ENCODE measurements at places on chromosomes 7 and 10.

DNA sequence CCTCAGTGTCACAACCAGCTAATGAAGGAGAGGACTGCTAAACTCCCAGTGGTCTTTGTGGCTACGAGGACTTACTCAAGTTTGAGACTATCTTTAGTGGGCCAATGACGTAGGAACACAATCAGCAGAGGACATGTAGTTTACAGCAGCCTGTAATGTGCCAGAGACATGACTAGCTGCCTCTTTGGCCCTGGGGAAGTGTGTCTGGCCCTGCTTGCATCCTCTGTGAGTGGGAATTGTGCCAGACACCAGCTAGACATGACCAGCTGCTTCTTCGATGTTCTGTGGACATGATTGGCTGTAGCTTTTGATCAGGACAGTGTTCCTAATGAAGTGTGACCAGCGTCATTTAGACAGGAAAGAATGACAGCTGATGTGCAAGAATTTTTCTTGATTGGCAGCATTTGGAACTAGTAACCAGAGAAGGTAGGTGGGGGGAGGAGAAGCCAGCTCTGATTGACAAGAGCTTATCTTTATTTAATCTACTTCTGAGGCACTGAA, 141.7 kb downstream of the AUTS2 start:
- DNase-seq = no peak

DNA sequence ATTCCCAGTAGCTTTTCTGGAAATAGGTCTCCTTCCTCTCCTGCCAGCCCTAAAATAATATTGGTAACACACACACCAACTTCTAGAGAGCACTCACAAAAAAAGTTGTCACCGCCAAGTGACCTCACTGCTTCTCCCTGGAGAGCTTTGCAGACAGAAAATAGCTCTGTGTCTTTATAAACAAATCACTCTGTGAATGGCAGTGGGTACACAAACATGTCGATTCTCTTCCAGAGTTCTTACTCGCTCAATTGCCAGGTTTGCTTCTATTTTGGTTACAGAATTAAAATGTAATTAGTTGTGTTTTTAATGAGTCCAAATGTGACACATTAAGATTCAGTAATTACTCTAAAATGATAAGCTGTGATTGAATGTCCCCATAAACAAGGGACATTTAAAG, 649.2 kb upstream of the C7orf33 start:
- no peak for DNase-seq

DNA sequence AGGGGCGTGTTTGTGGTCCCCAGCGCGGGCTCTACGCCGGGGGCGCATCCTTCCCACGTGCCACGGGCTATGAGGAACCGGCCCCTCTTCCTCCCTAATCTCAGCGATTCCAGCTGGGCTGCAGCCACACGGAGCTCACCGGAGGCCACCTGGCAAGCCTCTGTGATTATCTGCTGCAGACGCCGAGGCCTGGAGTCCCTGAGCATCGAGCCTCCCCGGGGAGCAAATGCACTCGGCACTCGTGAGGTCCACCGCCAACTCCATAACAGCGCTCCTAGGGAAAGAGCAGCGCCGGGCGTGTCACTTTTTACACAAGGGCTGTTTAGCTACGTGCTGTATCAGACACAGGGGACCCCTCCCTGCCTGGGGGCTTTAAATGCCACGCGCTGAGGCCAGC, 101.2 kb downstream of the DYNC2I1 start:
- no peak for DNase-seq

DNA sequence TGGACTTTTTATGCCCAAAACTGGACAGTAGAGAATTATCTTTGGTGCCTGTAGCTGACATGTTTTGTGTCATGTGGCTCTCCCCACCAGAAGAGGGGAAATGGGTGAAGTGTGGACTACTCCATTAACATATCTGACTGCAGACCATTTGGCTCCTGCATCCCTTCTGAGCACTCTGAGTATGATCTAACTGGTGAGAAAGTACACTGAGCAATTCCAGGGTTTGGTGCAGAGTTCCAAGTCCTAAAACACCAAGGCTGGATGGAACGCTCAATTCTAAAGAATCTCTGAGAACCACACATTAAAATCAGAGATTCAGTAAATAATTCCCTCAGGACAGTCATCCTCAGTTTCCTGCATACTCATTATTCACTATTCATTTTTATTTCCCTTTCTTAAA, 22.8 kb upstream of the OSBPL3 start:
- no peak for DNase-seq

DNA sequence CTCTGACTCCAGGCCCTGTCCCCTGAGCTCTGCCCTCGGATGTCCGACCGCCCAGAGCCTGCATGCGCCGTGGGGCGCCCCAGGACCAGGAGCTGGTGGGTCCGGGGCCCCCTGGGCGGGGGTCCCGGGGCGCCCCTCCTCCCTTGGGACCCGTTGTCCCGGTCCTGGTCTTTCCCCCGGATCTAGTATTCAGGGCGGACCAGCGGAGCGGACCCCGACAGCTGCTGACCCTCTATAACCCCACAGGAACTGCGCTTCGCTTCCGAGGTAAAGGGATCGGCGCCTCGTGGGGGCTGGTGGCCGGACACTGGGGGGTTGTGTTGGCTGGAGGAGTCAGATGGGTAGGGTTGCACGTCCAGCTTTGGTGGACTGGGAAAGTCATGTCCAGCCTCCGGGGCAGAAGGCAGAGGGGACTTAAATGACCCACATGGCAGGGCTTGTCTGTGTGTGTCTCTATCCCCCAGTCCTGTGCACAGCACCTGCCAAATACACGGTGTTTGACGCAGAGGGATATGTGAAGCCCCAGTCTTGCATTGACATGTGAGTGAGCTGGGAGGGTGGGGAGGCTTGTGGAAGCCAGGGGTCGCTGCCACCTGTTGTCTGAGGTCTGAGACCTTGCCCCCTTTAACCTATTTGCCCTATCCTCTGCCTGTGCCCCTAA, 520 bp downstream of the MOSPD3 start:
- DNase-seq = no peak

- no peak for DNase-seq
Observed at GRCh38 chr10:35922876-35923600, 280.9 kb upstream of the FZD8 start.

GRCh38 chr7:98125759-98126158, 19.1 kb downstream of the LMTK2 start:
- DNase-seq = no peak

GRCh38 chr7:100407285-100408180, 21.0 kb downstream of the ZCWPW1 start:
- peak; percentile 46 for DNase-seq

- DNase-seq = no peak
Observed at GRCh38 chr10:116892907-116893685, 43.8 kb downstream of the ENO4 start.
